Activated CD4-positive, CD25-positive, alpha-beta regulatory T cell (primary cell): ENCODE measurements at places on chromosomes 1 and 21.

DNA sequence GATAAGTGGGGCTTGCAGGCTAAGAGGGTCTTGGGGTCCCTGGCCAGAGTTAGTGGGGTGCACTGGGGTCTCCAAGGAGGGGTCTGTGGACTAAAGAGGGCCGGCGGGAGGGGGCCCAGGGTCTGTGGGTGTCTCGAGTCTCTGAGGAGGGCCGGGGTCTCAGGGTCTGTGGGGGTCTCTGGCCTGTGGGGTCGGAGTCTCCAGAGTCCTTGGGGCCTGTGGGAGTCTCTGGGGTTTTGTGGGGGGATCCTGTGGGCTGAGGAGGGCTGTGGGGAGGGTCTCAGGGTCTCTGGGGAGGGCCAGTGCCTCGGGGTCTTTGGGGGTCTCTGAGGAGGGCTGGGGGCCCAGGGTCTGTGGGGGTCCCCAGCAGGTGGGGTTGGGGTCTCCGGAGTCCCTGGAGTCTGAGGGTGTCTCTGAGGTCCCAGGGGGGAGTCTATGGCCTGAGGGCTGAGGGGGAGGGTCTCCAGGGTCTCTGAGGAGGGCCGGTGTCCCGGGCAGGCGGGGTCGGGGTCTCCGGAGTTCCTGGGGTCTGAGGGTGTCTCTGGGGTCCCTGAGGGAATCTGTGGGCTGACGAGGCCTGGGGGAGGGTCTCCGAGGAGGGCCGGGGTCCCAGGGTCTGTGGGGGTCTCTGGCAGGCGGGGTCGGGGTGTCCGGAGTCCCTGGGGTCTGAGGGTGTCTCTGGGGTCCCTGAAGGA lies 628 bp upstream of the PLEKHM2 start:
- DNase-seq, result no peak

- no peak for DNase-seq
Observed at GRCh38 chr1:111734426-111734825, 4.8 kb downstream of the INKA2 start.

GRCh38 chr1:15100121-15100879 lies 53.2 kb upstream of the TMEM51 start:
- no peak for DNase-seq

DNA sequence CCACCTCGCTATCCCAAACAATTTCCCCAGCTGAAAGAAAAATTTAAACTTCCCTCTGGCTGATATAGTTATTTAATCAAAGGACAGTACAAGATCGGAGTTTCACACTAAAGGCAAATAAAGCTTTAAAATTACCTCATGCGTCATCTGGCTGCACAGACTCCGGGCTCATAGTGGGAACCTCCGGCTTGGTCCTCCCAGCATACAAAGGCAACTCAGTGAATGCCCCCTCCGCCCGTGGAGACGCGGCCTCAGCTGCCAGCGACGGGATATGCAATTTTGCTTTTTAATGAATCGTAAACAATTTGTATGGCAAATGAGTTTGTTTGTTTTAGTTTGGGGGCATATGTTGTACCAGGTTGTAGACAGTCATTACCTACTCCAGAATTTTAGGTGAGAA lies 214.6 kb upstream of the NFIA start:
- no peak for DNase-seq

DNA sequence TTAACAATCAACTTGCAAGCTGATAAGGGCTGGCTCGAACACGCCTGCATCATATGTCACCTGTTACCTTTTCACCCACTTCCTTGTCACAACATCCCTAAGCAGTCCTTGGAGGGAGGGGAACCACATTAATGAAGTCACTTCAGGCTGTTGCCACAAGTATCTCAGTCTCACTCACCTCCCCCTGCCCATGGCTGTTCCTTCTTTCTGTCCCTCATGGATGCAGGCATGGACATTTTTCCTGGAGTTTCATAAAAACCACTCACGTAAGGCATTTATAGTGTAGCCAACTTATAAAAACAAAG lies 76.8 kb upstream of the ANGPTL1 start:
- no peak for DNase-seq

- no peak for DNase-seq
Observed at GRCh38 chr1:56978819-56979218, 13.0 kb upstream of the C8B start.

GRCh38 chr1:245996811-245997210 lies 510.3 kb downstream of the SMYD3 start:
- DNase-seq, result no peak

DNA sequence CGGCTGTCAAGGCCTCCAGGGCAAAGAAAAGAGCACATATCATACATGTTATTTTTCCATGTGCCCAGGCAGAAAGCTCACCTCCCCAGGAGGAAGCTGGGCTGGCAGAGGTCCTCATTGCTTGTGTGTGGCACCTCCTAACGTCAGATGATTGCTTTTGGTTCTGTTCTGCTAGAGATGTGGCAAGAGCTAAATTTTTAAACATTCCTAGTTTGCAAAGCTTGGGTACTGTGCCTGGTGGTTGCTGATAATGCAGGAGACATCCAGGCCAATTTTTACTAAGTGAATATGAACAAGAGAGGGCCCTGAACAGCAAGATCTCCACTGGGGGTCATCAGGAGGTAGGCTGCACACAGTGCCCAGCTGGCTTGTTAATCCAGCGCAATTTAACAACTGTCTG lies 93.9 kb downstream of the TBX19 start:
- no peak for DNase-seq

DNA sequence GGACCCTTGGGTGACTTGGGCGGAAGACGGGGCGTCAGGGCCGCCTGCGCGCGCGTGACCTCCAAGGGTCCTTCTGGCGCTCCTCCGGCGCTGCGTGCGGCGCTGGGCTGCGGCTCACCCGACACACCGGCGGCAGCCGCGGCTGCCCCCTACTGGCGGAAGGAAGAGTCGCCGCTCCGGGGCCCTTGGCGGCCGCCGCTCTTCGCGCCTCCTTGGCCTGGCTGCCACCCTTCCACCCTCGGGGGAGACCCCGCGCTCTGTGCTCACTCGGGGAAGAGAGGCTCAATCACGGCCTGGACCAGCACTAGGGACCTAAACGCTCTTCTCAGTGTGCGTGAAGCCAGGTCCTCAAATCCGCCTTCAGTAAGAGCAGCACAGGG lies 89.7 kb downstream of the DMRTA2 start:
- peak; percentile 15 for DNase-seq

- no peak for DNase-seq
Observed at GRCh38 chr1:203420263-203420662, 55.3 kb upstream of the PRELP start.

DNA sequence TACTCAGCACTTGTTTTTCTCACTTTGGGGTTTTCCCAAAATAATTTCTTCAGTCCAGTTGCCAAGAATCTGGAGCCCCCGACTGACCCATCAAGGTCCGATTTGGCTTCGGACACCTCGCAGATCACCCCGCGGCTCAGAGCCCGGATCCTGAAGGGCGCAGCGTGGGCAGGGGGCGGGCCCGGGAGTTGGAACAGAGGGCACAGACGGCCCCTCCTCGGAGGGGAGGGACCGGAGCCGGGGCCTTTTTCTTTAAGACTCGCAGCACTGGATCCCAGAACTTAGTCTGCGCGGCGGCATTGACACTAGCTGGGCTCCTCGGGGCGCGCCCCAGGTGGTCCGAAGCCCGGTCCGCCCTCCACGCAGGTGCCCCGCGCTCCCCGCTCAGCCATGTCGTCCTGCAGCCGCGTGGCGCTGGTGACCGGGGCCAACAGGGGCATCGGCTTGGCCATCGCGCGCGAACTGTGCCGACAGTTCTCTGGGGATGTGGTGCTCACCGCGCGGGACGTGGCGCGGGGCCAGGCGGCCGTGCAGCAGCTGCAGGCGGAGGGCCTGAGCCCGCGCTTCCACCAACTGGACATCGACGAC lies at the start of gene CBR3:
Gene CBR3, plus strand, starts transcription at position 277 of the 588 bp plus-strand sequence. Its CDS starts 114 bp downstream, at position 391.
- DNase-seq, result no peak

GRCh38 chr1:209387969-209388329 lies 195.6 kb upstream of the CAMK1G start:
- DNase-seq, result no peak

- no peak for DNase-seq
Observed at GRCh38 chr1:227065311-227065710, 125.2 kb downstream of the COQ8A start.

DNA sequence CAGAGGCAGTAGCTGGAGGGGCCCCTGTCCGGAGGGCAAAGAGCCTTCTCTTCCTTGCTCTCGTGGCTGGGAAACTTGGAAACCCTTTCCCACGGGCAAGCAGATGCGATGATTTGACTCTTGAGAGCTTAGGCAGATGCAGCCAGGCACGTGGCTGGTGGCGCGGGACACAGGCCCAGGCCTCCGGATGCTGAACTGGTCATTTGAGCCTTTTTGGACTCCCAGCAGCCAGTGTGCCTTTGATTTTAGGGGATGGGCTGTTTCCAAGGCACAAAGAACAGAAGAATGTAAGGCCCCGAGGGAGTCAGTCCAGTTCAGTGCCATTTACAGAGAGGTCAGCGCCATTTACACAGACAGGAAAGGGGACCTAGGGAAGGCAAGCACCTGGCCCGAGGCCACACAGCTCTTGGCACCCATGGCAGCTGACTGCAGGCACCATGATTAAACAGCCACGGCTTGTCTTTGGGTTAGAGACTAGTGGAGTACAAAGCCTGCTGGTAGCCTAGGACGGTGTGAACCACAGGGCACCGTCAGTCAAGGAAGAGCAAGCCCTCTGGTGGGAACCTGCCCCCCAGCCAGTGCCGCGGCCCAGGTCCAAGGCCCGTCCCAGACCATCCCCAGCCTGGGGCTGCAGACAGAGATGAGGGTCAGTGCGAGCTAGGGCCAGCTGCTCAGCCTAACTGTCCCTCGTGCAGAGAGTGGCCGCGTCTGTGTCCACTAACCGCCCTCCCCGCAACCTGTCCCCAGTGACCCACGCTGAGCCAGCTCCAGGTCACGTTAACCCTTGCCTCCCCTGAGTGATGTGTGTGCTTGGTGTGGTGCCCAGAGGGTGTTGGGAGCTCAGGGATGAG lies 20.4 kb upstream of the CCDC27 start:
- no peak for DNase-seq

DNA sequence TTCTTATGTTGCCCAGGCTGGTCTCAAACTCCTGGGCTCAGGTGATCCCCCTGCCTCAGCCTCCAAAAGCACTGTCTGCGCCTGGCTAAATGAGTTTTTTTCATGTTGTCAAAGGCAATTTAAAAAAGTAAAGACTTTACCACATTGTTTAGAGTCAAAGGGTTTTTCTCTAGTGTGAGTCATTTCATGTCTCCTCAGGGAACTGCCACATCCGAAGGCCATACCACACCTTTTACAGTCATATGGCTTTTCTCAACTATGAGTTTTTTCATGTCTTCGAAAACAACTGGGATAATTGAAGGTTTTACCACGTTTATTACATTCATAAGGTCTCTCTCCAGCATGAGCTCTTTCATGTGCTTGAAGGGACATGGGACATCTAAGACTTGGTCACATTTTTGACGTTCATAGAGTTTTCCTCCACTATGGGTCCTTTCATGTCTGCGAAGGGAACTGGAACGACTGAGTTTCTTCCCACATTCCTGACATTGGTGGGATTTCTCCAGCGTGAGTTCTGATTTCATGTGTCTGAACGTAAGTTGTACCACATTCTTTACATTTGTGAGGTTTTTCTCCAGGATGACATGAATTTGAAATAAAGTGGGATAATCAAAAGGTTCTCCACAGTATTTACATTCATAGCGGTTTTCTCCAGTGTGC lies 65.6 kb downstream of the UCHL5 start:
- DNase-seq, result no peak

GRCh38 chr1:27006683-27007082 lies 6.0 kb downstream of the TENT5B start:
- no peak for DNase-seq

- no peak for DNase-seq
Observed at GRCh38 chr1:99766378-99766800, at the start of gene FRRS1. Gene FRRS1, minus strand, starts transcription at chr1:99766635. Its CDS starts 17,867 bp downstream, at chr1:99748768.

DNA sequence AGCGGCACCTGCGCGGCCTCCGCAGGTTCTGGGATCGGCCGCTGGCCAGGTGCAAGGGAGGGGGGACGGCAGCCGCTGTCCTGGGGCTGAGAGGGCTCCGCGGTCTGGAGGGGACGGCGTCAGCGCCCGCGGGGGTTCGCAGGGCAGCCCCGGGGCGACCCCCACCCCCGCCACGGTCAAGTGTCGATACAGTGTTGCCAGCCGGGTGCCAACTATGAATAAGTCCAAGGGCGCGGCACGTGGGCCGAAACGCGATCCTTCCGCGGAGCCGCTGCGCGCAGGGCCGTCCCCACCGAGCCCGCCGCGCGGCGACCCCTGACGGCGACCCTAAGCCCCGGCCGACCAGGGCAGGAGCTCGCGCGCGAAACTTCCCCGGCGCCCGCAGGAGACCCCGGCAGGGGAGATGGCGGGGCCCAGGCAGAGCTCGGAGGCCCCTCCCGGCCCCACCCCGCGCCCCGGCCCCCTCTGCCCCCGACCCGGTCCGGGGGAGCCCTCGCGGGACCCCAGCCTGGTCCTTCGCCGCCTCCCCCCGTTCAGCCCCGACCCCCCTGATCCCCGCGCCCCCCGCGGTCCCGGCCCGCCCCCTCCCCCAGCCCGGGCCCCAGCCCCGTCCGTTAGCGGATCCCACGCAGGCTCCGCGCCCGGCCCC lies 586 bp upstream of the AGPAT3 start:
- DNase-seq, result no peak

GRCh38 chr1:84374991-84375696 lies 23.1 kb upstream of the DNASE2B start:
- no peak for DNase-seq

DNA sequence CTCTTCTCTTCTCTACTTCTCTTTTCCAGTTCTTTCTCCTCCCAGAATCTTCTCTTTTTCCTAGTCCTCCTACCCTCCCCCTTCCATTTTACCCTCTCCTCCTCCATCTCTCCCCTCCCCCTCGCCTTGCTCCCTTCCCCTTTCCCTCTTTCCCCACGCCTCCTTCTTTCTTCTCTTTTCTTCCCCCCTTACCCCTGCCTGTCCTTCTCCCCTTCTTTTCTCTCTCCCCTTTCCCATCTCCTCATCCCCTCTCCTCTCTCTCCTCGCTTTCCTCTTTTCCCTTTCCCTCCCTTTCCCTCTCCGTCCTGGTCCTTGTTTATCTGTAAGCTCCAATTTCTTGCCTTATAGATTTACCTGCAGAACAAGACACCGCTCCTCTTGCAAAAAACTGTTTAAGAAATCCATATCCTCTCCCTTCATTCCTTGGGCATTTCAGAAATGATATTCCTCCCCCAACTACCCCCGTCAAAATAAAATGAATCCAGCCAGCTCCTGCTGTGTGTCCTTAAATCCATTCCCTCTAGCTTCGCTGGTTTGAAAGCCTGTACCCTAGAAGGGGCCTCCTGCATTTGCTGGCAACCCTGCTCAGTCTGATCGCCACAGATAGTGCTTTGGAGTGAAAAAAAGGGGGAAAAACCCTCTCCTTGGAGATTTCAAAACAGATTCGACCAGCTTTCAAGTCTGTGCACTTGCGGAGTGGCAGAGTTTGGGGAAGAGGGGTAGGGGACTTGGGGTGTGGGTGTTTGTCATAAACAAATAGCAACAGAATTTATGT lies 89.4 kb downstream of the PAPPA2 start:
- DNase-seq, result no peak
